NCI-H69 (cell line): ENCODE measurements at places on chromosomes 1 and 21.

- peak; percentile 70 for DNase-seq
Measured at GRCh38 chr1:54950369-54951163, 29.9 kb upstream of the TMEM61 start.

- peak; percentile 24 for DNase-seq
Measured at GRCh38 chr21:39153373-39153772, 29.9 kb downstream of the PSMG1 start.

- no peak for DNase-seq
Measured at GRCh38 chr1:174157157-174157806, 2.0 kb upstream of the RABGAP1L start.

- DNase-seq: peak; percentile 16
Measured at GRCh38 chr1:88736633-88737248, 52.7 kb downstream of the PKN2 start.

GRCh38 chr1:13892198-13892597 lies 192.2 kb downstream of the PRDM2 start:
- no peak for DNase-seq

DNA sequence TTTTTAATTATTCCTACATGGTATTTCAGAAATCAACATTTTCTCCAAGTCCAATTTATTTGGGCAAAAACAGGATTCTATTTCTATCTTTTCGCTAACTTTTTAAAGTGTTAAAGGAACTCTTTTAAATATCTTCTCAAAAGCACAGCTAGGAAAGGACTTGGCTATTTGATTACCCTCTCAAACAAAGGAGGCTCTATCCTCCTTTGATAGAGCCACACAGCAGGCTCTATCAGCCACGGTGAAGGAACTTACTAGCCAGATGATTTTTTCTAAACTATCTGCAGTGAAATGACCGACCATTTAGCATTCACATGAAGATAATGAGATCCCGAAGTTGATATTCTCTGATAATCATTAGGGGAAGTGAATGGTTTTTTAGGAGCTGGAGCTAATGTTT lies 9.1 kb downstream of the ANGPTL7 start:
- DNase-seq: peak; percentile 42

- peak; percentile 81 for DNase-seq
Measured at GRCh38 chr1:85229574-85230097, 28.8 kb upstream of the SYDE2 start.

GRCh38 chr21:31041295-31042079 lies 3.2 kb upstream of the KRTAP19-8 start:
- no peak for DNase-seq

DNA sequence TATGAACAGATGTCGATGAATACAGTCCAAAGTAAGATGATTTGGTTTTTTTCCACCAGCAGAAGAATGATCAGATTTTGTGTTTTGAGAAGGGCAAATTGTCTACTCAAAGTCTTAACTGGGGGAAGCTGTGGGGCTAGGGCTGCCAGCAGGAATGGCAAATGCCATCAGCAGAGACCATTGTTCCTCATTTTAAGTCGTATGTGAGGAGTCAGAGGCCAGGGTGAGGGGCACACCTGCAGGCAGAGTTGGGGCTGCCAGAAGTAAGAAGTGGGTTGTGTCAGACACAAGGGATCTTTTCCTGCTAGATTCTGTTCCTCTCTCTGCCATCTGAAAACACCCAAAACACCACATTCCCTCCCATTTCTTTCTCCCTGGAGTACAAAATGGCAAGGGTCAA lies 8.7 kb downstream of the PARK7 start:
- no peak for DNase-seq

- no peak for DNase-seq
Measured at GRCh38 chr21:33824156-33824941, 91.3 kb downstream of the ATP5PO start.

DNA sequence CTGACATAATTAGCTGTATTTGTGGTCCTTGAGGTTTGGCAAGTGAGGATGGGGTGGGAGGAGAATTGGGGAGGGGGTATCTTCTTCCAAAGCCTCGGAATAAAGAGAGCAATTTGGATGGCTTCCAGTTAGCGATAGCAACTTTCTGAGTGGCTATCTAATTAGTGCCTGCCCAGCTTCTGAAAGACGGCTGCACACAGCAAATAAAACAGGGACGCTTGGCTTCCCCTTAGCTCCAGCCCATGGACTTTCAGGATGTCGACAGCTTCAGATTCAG lies 31.1 kb downstream of the KLHDC7A start:
- DNase-seq: peak; percentile 53

GRCh38 chr1:81731989-81732388 lies 68.7 kb upstream of the ADGRL2 start:
- DNase-seq: no peak

- DNase-seq: peak; percentile 30
Measured at GRCh38 chr1:56639211-56639610, 5.9 kb upstream of the PRKAA2 start.

DNA sequence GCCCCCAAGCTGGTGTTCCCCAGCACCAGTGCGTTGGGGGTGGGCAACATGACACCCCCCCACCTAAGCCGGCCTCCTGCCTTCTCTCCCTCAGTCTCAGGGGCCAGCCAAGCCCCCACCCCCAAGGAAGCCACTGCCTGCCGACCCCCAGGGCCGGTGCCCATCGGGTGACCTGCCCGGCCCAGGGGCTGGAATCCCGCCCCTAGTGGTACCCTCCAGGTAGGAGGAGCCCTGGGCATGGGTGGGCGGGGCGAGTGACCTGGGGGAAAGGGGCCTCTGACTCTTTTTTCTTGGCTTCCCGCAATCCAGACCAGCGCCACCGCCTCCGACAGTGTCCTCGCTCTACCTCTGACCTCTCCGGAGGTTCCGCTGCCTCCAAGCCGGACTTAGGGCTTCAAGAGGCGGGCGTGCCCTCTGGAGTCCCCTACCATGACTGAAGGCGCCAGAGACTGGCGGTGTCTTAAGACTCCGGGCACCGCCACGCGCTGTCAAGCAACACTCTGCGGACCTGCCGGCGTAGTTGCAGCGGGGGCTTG lies 1.3 kb upstream of the EFNA4 start:
- DNase-seq: peak; percentile 69

DNA sequence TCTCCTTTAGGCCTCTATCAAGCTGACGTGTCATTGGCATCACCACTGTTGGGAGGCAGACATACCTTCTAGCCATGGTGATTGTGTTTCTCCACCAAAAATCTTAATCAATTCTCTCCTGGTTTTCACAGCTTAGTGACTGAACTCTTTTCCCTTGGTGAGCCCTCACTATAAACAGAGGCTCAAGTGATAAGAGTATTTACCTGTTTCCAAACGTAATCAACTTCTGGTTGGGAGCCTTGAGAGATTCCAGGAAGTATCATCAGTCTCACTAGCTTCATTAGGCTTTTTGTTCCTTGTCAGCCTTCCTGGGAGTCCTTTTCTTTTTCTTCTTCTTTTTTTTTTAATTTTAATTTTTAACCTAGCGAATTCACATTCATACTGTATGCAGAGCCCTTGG lies 33.8 kb upstream of the KCNQ4 start:
- DNase-seq: no peak

- no peak for DNase-seq
Measured at GRCh38 chr1:12327566-12327965, 97.7 kb downstream of the VPS13D start.

- DNase-seq: peak; percentile 76
Measured at GRCh38 chr1:150362721-150363425, 1.1 kb upstream of the RPRD2 start.

- no peak for DNase-seq
Measured at GRCh38 chr1:100671601-100672000, 47.9 kb upstream of the VCAM1 start.

DNA sequence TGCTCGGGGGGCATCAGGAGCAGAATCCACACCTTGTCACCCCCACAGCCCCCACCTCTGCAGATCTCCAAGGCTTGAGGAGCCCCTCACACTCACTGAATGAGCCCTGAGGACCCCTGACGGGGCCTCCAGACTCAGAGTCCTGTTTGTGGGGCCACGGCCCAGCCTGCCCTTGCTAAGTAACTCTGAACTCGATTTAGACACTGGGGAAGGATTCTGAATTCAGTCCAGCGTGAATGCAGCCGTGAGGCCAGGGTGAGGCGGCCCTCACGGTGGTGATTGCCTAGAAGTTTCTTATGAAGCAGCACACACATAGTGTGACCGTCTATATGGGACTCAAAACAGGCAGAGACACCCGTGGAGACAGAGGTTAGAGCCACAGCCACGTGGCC lies 58.9 kb upstream of the ADARB1 start:
- no peak for DNase-seq

DNA sequence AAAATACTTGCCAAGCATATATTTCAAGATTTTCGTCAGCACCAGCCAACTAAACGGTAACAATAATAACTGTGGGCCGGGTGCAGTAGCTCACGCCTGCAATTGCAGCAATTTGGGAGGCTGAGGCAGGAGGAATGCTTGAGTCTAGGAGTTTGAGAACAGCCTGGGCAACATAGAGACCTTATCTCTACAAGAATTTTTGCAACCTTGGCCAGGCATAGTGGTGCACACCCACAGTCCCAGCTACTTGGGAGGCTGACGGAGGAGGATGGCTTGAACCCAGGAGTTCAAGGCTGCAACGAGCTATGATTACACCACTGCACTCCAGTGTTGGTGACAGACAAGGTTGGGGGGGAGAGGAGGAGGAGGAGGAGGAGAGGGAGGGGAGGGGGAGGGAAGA lies 145.0 kb upstream of the TIAM1 start:
- no peak for DNase-seq

GRCh38 chr1:218488986-218489385 lies 143.8 kb downstream of the TGFB2 start:
- peak; percentile 61 for DNase-seq

DNA sequence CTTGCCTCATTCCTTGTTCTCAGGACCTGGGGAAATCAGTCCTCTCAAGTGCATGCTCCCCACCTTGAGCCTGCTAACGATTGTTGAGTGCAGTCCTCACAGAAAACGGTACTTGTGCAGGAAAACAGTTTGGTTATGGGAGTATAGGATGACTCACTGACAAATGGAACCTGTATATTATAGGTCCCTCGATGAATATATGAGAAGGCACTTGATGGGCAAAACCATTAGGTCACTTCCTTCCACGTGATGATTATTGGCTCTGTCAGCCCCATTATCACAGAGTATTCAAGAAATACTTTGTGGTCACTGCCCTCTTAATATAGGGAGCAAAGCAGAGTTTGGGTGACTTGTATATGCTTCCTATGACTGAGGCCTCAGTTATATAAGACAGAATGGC lies 6.2 kb downstream of the CCDC17 start:
- no peak for DNase-seq

GRCh38 chr21:40049031-40049930 lies 182.0 kb downstream of the PCP4 start:
- peak; percentile 70 for DNase-seq

DNA sequence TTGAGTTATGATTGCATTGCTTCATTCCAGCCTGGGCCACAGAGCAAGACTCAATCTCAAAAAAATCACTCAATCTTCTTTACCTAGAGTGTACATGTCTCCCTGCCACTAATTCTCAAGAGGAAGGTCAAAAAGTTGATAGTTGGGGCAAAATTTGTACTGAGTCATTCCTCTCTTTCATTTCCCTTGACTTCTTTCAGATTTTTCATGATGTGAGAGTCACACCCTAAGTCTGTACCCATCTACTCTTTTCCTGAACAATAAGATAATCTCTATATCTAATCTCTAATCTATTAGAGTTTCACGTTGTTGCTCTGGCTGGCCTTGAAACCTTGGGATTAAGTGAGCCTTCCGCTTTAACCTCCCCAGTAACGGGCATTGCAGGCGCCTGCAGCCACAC lies 1.1 kb upstream of the BRDT start:
- DNase-seq: no peak

DNA sequence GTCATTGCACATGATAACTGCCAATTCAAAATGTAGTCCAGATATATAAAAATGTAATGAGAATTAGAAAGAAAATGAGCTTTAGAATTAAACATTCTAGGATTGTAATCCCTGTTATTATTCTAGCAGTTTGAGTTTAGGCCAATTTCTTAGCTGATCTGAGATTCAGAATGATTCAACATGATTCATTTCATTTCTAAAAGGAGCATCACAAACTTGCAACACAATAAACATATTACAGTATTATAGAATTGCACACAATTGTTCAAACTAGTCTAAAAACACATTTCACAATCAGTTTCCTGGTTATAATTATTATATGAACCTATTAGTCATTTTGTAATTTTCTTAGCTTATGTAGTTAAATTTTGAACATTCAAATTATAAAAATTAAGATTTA lies 43.3 kb upstream of the TSHB start:
- DNase-seq: no peak

DNA sequence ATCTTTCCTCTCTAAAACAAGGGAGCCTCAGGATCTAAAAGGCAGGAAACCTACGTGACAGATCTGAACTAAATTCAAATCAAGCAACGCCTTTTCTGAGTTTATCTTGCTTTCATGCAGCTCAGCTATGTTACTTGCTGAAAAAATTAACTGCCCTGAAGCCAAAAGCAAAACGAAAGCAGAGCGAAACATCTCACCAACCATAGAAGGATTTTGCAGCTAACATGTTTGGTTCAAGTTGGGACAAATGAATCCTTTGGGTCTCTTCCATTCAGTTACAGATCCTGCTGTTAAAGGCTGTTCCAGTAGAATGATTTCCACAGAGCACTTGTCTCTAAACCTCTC lies 482 bp downstream of the SLC2A5 start:
- DNase-seq: no peak

DNA sequence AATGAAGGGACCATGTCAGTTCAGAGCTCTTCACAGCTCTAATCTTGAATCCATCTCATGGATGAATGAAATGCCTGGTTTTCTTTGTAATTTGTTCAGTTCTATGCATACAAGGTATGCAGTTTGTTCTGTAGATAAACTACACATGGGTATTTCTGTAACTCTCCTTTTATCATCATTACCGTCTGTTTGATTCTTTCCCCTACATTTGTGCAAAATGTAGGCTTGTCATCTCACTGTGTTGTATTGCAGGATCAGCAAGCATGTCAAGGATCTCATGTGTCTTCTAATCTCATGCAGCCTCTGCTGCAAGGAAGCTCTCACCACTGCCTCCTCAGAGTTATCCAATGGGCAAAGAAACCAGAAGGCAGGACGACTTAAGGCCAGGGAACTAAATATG lies 79.3 kb downstream of the OLFML2B start:
- no peak for DNase-seq

GRCh38 chr1:34696981-34697380 lies 57.9 kb upstream of the GJB5 start:
- DNase-seq: no peak

DNA sequence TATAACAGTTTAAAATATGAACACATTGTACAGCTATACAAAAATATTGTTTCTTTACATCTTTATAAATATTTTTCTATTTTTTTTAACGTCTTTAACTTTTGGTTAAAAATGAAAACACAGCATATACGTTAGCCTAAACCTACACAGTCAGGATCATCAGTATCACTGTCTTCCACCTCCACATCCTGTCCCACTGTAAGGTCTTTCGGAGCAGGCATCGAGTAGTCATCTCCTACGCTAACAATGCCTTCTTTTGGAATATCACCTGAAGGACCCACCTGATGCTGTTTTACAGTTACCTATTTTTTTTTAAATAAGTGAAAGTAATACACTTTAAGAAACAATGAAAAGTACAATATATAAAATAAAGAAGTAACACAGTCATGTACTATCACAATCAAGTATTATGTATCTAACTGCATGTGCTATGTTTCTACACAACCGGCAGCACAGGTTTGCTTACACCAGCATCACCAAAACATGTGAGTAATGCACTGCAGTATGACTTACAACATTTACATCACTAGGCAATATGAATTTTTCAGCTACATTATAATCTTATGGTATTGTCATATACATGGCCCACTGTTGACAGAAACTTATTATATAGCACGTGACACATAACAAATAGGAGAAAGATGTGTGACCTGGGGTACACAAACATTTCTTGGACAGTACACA lies 254.4 kb downstream of the AKT3 start:
- no peak for DNase-seq
